ENCODE measurements at places on chromosomes 3 and 15.

GRCh38 chr15:83284559-83285283 is at the start of gene BNC1:
Gene BNC1 (minus strand): TSS chr15:83284664. CDS start chr15:83284628, 36 bp downstream.
- DNase-seq = no peak

DNA sequence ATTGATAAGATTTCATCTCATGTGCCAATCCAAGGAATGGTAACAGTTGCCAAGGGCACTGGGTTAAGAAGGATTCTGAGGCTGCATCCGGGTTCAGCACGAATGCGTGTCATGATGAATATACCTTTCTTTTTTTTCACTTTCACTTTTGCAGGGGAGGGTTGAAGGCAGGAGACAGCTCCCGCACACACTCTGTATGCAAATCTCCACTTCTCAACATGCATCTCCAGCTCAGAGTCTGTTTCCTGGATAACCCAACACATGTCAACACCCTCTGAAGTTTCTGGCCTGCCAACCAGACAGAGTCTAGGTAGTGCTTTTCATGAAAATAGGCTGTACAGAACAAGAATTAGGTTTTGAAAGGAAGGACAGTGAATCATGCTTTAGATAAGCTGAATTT is 21.6 kb downstream of the B4GALT4 start:
- no peak for DNase-seq

DNA sequence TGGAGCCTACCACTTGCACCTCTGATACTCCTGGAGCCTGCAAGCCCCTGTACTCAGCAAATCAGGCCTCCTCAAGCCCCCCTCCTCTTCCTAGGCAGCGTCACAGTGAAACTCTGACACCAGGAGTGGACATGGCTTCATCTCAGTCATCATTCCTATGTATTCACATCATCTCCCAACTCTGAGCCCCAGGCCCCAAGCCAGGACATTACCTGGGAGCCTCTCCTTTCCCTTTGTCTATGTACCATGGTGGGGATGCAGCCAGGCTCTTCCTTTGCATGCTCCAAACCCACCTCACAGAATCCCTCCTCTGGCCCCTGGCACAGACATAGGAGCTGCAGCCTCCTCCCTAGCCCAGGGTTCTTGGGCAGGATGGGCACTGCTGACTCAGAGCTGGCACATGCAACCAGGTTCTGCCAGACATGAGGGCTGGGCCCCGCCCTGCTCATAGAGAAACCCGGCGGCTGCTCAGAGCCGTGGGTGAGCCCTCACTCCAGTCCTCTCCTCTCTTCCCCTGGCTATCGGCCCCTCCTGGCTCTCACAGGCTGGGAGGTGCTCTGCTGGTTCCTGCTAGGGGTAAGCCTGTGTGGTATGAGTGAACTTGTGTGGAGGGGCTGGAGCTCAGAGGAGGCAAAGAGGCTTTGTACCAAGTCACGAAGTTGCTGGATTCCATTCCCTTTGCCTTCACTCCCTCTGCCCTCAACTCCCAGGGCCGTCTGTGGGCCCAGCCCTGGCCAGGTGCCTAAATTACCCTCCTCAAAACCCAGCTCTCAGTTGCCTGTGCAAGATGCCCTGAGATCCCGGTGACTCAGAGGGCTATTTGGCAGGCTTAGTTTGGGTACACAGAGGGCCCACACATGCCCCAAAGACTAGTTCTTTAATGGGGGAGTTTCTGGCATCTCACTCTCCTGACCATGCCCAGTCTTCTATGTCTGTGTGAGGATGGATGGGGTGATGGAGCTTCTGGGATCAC is 1.9 kb upstream of the PLCD1 start:
- peak; percentile 54 for DNase-seq

DNA sequence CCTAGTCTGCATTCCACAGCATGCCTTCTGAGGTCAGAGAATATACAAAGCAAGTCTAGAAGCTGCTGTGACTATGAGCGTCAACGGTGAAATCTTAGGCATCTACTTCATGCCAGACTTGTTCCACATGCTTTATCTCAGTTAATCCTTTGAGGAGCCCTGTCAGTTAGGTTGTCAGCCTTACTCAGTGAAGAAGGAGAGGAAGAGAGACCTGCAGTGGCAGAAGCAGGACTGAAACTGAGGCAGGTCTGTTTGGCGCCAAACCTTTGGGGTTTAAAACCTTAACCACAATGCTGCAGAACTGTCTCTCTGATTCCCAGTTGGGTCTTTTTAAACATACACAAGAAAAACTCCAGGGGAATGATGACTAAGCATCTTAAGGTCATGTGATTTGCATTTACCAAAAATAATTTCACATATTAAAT is 139.0 kb upstream of the LIPC start:
- DNase-seq = no peak

DNA sequence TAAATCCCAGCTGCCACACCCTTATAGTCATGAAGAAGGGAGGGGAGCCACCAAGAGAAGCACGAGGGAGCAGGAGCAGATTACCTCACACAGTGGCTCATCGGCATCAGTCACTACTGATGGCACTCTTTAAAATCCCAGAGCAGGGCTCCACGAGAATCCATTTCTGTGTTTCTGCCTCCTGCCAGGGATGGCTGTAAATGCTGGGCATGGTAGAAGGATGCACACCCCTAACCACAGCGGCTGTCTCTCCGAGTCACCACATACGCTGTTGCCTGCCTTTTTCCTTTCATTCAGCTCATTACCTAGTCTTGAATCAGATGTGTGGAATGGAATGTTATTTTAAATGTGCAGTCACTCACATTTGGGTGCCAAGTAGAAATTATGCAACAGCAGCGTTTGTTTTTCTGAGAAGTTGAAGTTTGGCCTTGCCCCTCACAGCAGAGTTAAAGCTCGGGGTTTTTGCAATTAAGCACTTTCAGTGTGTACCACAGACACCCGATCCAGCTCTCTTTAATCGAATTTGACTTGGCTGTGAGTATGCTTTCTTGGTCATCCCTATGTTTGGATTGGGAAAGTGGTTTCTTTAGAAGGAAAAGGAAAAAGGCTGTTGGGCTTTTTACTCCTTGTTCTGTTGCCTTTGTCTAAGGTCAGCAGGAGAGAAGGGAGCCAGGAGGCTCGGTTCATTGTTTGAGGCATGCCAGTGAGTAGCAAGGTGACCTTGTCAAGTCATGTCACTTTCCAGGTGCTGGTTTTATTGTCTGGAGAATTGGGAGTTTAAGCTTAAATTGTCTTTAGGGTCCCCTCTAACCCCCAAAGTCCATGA is 284.2 kb upstream of the TPM1 start:
- DNase-seq = no peak
